ENCODE measurements at places on chromosomes 7 and 10.

- no peak for DNase-seq
These were observed 208.2 kb downstream of the MAD1L1 start for GRCh38 chr7:2024567-2024918.

- DNase-seq: no peak
These were observed 5.0 kb downstream of the RHEB start for GRCh38 chr7:151514461-151515275.

- no peak for DNase-seq
These were observed 16.9 kb downstream of the SHH start for GRCh38 chr7:155795401-155795800.

- no peak for DNase-seq
These were observed 669.5 kb upstream of the GRM3 start for GRCh38 chr7:85974176-85974575.

DNA sequence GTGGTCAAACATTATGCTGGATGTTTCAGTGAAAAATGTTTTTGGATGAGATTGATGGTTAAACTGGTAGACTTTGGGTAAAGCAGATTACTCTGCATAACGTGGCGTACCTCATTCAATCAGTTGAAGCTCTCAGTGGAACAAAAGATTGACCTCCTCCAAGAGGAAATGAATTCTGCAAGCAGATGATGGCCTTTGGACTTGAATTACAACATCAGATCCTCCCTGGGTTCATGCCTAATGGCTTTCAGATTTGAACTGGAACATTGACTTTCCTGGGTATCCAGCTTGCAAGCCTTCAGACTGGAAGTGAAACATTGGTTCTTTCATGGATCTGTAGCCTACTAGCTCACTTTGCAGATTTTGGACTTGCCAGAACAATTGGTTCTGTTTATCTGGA, 169.3 kb upstream of the MALRD1 start:
- no peak for DNase-seq

GRCh38 chr10:130810856-130811255, 500.7 kb downstream of the TCERG1L start:
- no peak for DNase-seq

- peak; percentile 37 for DNase-seq
These were observed 53.6 kb downstream of the KMT2C start for GRCh38 chr7:152382244-152382643.

All from activated CD4-positive, alpha-beta T cell treated with anti-CD3 and anti-CD28 coated beads, Interleukin-2, amount 50 U/mL, for 48 hours (primary cell).